Stimulated activated CD8-positive, alpha-beta memory T cell treated with anti-CD3 and anti-CD28 coated beads, Interleukin-15, amount 100 ng/mL, for 48 hours (primary cell): ENCODE measurements at places on chromosomes 3 and 15.

DNA sequence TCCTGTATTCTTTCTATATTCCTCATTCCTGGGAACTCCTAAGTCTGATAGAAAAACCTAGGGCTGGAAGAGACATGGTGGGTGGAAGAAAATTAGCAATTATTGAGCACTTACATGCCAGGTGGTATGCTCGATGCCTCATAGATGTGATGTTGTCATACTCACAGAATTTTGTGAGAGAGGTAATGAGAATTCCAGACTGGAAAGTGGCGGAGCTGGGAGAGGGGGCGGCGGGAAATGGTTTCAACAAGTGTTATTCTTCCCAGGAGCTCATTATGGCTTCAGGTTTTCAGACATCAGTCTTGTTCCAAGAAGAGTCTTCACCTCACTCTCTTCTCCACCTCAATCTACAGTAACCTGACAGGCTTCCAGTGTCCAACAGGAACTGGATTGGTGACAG, 16.2 kb downstream of the TIMP4 start:
- DNase-seq = no peak

DNA sequence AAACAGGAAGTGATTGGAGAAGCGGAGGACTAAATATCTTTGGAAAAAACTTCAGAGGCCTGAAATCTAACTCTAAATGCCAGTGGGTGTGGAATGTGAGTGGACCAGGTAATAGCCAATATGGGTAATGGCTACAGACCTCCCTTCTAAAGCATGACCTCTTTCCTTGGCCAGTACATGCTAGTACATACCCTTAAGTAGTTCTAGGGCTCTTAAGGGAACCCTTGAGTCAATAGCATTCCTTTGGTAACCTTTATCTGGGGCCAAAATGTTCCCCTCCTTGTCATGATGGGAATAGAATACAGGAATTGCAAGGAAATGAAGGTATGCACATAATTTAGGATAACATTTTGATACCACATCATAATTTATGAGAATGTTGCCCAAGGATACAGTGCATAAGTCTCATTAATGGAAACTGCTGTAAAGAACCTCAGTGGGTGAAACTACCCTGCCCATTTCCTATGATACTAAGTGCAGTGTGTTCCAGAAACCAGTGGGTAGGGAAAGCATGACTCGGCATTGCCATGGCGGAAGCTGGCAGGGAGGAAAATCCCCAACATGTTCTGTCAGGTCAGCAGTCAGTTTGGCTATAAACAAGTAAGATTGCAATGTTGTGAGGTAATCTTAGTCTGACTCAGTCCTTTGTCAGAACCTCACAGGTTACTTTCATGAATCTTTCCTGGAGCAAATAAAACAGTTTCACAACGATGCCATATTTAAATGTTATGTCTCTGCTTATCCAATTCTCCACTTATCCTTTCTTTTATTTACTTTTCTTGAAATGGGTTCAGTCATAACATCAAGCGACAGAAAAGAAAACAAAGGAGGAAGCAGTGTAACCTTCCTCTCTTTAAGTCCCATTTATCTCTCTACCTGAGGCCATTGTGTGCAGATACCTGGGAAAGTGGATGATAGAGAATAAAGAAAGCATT, 23.5 kb upstream of the RAP2B start:
- peak; percentile 42 for DNase-seq

DNA sequence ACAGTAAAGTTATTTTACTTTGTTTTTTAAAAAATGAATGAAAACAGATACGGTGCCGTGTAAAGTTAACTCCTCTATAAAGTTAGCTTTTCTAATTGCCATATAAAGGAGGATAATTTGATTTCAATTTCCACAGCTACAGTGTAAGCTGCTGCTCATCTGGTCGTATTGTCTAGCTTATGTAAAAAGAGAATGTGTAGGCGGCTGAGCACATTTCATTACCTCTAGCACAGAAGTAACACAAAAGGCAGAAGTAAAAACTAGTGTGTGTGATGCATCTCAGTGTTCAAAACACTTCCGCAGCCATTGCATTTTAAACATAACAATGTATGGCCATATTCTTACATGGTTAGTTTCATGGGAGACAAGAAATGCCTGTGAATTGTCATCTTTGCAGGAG, 105.0 kb upstream of the P2RY1 start:
- no peak for DNase-seq

DNA sequence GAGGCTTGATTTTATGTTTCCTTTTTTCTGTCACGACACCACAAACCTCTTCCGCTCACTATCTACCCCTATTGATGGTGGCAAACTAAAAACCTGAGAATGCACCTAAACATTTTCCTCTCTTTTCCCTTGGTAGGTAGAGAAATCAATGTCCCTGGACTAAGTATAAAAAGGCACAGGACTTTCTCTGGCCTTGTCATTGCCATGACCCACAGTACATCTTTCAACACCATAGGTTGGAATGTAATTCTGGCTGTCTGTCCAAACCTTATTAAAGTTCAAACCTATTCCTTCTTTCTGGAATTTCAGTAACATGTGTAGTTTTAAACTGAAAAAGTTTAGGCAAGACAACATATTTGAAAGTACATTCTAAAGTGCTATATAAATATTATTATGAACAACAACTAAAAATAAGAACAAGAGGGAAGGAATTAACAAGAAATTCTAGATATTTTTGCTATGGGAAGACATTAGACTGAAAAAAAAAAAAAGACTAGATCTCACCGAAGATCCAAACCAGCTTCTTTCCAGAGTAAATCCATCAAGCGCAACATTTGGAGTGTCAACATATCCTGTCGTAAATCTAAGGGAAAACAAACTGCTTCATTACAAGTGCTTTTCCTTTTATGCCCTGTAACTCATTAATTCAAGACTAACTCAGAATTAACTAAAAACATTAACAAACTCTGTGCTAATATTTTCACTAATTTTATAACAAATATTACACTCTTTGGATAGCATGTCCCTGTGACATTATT, 73.1 kb downstream of the FAIM start:
- no peak for DNase-seq

DNA sequence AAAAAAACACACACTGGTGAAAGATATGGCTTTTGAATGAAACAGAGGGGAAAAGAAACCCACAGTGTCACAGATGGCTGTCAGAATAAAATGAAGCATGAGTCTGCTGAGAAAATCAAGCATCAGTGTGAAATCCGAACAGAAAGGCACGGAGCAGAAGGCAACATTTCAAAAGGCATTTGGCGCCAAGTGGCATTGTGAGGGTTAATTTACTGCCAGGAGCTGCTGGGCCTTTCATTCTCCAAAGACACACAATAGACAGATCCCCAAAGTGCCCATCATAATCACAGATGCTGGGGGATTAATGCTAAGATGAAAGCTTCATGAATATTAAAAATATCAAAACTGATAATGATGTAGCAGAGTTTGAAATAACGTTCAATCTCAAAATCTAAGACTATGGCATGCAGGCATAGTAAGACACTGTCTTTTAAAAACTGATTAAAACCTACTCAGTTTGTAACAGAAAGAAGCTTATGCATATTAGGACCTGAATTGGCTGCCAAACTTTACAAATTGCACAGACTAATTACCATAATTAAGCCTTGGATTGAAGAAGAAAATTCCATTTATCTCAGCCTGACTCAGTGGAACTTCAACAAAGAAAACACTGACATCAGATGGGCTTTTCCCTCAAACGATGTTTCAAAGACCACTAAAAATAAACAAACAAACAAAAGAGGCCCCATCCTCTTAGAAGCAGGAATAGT, 589.2 kb downstream of the ROBO1 start:
- no peak for DNase-seq

GRCh38 chr3:88235102-88235501, 85.3 kb downstream of the C3orf38 start:
- DNase-seq = no peak

GRCh38 chr15:92365084-92365483, 28.6 kb upstream of the ST8SIA2 start:
- no peak for DNase-seq

- no peak for DNase-seq
These were observed 499.0 kb downstream of the PYDC2 start for GRCh38 chr3:191959876-191960413.

DNA sequence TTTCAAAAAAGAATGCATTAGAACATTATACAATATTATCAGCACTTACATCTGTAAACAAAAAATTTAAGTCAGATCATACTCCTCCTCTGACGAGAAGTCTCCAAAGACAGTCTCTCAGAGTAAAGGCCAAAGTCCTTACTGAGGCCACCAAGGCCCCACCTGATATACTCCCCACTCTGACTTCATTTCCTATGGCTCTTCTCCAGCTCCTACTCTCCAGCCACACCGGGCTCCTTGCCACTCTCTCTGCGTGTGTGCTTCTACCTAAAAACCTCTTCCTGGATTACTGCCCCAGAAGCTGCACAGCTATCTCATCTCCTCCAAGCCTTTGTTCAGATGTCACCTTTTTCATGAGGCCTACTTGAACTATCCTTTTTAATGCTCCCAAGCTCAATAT, 5.0 kb downstream of the DCP1A start:
- no peak for DNase-seq

DNA sequence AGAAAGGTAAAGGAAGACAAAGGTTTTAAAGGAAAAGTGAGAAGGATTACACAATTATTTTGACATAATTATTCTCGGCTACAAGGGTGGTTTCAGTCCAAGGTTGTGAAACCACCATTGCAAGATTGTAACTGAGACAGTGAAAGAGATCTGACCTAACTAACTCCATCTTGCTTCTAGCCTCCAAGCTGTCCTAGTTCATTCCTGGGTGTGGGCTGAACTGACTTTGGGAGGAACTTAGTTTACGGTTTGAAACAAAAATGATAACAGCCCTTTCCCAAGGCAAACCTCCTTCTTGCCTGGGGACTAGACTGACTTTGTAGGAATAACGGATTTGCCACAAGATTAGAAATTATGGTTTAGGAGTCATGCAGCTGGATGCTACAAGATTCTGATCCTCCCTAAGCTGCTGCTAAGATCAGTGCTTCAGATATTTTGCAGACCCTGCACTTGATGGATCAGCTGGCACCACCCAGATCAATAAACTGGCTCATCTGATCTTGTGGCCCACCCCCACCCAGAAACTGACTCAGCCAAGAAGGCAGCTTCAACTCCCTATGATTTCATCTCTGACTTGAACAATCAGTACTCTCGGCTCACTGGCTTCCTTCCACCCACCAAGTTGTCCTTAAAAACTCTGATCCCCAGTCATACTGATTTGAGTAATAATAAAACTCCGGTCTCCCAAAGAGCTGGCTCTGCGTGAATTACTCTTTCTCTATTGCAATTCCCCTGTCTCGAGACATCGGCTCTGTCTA, 57.7 kb upstream of the AADACL2 start:
- no peak for DNase-seq

GRCh38 chr3:194664857-194665256, 7.1 kb downstream of the LSG1 start:
- DNase-seq = no peak

GRCh38 chr15:70050970-70051369, 46.7 kb downstream of the TLE3 start:
- no peak for DNase-seq

GRCh38 chr3:44074181-44074580, 167.5 kb upstream of the TOPAZ1 start:
- no peak for DNase-seq

- DNase-seq = no peak
These were observed 371.7 kb upstream of the RGMA start for GRCh38 chr15:93460717-93461116.

- DNase-seq = no peak
These were observed 667.1 kb downstream of the NAALADL2 start for GRCh38 chr3:175526191-175526590.

GRCh38 chr3:69695443-69695842, 43.8 kb upstream of the MITF start:
- DNase-seq = no peak

DNA sequence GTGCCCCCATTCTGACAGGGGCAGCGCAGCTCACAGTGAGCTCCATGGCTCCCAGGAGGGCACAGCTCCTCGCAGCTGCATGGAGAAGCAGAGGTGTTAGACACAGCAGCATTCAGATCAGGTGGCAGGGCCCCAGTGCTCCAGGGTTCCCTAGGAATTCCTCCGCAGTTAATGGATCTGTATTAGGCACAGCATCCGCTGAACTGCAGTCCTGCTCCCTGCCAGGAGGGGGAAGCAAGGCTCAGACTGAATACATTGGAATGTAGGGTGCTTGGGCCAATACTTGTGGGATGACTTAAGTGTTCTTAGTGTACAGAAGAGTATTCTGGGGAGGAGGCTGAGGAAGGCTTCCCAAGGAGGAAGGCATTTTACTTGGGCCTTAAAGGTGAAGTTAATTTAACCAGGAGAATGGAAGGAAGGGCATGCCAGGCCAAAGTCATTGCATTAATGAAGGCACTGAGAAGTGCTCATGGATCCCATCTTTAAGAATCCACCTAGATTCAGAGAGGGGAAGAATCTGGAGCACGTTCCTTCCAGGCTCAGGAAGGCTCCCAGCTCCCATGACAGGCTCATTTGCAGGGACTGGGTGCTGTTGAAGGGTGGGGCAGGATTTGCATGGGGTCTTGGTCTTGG, 111.6 kb downstream of the RAB11A start:
- peak; percentile 3 for DNase-seq

GRCh38 chr3:81968658-81969057, 207.2 kb upstream of the GBE1 start:
- no peak for DNase-seq

- no peak for DNase-seq
These were observed 459 bp upstream of the ADCY5 start for GRCh38 chr3:123449102-123449996.

DNA sequence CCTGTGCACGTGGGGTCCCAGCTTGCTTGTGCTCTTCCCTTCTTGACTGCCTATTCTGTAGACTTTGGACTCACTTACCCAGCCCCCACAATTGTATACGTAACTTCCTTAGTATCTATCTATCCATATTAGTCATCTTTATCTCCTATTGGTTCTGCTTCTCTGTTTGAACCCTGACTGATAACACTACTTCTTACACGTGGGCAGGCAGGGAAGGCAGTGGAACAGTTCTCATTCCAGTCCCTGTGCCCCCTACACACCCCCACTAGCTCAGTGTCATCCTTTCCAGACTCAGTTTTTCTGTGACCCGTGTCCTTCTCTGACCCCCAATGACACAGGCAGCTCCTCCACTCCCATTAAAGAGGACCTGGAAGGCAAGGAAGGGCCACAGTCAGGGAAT, 74.2 kb upstream of the FBN1 start:
- no peak for DNase-seq

- no peak for DNase-seq
These were observed 45.4 kb downstream of the TM4SF4 start for GRCh38 chr3:149519912-149520311.

GRCh38 chr15:79966634-79967297, 4.2 kb downstream of the BCL2A1 start:
- no peak for DNase-seq

DNA sequence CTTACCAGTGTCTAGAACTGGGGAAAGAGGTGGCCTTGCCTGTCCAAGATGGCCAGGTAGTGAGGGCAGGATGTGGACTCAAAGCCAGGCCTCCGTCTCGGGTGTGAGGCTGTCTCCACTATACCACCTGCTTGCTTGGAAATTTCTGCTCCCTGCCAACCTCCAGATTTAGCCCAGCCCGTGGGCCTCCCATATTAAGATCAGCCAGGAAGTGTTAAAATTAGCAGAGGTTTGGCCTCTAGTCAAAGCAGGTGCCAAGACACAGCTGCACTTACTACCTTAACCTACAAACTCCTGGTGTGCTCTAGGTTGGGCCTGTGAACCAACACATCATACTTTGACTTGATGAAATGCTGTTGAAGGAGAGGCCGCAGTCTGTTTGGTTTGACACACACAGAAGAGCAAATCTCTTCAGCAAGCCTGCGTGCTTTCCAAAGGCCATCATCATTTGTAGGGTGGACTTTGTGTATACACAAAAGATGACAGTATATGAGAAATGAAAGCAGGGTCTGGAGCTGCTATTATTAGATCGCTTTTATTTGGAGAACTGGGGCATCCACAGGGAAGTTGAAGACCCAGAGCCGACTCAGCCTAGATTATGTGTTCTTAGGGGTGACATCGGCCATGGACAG, 206.5 kb downstream of the XXYLT1 start:
- no peak for DNase-seq
